ENCODE measurements at places on chromosomes 13 and 19. TPM values are rescaled to one million over a fixed set of nuclear protein-coding genes. Genes with fewer than 3 reads are reported as not detected.

DNA sequence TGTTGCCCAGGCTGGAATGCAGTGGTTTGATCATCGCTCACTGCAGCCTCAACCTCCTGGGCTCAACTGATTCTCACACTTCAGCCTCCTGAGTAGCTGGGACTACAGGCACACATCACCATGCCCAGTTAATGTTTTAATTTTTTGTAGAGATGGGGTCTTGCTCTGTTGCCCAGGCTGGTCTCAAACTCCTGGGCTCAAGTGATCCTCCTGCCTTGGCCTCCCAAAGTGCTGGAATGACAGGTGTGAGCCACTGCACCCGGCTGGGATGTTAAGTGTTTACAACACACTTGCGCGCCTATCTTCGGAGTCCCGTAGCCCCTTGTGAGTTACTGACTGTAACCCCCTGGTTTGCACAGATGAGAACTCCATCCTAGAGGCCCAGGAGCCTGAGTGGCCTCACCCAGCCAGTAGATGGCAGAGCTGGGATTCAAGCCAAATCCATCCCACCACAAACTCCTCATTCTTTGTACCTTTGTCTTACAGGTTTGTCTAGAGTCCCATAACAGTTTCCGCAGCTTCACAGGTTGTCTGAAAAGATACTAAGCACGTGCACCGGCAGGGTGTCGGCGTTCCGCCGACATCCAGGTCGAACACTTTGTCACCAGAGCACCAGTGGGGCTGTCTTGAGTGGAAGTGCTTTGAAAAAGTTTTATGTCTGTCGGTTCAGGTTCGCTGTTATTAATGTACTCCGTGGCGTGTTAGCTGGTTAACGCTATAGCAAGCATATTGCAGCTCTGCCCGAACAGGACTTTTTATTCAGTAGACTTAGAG, 14.7 kb downstream of the MAG start:
- DNase-seq, result no peak

GRCh38 chr13:36353001-36353400, 6.8 kb upstream of the SPART start:
- no peak for DNase-seq

- DNase-seq, result no peak
Measured at GRCh38 chr13:33945477-33945876, 127.5 kb downstream of the RFC3 start.

DNA sequence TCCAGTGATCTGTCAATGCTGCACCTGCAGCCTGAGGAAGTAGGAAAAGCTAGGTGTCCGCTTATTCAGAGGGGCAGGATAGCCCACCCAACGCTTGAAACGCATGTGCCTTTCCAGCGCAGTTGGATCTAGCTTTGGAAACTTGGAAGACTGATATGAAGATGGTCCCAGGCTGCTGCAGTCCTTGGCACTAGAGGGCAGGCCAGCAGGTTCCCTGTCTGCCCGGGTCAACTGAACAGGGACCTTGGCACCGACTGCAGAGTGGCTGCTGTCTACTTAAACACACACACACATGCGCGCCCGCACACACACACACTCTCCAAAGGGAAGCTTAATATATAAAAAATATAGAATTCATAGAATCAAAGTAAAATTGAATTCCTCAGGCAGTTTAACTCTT, 100.0 kb downstream of the TSHZ3 start:
- no peak for DNase-seq

GRCh38 chr19:19170053-19170872, at the start of gene MEF2B:
Gene MEF2B, minus strand, starts transcription at chr19:19170263. Its CDS starts 19,528 bp downstream, at chr19:19150735.
- DNase-seq, result peak; percentile 85

DNA sequence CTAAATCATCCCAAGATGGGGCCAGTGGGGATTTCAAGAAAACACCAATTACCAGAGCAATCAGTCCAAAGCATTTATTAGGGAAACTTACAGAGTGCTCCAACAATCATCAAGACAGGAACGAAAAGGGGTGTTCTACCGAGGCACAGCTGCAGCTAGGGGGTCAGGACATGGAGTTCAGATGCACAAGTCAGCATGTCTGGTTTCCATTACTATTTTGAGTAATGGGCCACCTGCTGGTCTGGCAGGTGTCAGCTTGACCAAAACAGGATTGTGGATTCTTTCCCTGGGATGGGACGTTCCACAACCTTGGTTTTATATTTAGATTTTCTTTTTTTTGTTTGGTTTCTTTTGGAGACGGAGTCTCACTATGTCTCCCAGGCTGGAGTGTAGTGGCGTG, 3.9 kb upstream of the UBL5 start:
- DNase-seq, result no peak

TTC9B gene
- total RNA-seq, result not detected

GRCh38 chr19:43311256-43311655, 41.9 kb upstream of the PSG9 start:
- no peak for DNase-seq

GRCh38 chr13:70960841-70961443, 852.7 kb upstream of the KLHL1 start:
- no peak for DNase-seq

DNA sequence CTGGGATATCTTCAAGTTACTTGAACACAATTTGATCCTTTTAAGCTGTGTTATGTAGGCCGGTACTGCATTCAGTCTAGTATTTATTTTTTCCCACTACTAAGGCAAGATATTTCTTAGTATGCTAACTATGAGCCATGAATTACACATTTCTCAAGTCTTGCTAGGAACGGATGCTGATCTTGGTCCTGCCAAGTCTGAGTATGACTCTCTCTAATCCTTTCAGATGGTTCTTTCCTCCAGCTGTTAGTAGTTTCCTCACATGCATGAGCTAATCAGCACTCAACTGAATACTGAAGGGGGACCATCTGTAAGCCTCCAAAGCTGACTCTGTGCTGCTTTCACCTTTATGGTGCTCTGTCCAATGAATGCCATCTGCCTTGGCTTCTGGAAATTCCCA, 460.3 kb downstream of the KCTD12 start:
- DNase-seq, result no peak

DNA sequence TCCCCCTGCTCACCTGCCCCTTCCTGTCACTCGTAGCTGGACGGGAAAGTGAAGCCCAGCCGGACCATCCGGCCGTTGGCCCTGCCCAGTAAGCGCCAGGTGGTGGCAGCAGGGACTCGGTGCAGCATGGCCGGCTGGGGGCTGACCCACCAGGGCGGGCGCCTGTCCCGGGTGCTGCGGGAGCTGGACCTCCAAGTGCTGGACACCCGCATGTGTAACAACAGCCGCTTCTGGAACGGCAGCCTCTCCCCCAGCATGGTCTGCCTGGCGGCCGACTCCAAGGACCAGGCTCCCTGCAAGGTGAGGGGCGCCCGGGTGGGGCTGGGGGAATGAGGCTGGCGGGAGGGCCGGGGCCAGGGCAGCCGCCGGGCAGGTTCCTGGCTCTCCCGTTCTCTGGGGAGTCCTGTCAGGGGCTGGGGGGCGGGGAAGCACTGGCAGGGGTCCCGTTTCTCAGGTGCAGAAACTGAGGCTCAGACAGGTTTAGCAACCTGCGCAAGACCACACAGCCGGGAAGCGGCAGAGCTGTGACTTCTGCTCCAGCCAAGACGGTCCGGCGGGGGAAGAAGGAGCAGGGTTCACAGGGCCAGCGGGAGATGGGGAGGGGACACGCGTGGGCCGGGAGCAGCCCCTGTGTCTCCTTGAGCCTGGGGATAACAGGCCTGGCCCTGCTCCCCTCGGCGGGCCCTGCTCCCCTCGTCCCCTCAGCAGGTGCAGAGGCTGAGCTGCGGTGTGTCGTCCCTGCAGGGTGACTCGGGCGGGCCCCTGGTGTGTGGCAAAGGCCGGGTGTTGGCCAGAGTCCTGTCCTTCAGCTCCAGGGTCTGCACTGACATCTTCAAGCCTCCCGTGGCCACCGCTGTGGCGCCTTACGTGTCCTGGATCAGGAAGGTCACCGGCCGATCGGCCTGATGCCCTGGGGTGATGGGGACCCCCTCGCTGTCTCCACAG, 5.3 kb downstream of the GZMM start:
- DNase-seq, result no peak

DNA sequence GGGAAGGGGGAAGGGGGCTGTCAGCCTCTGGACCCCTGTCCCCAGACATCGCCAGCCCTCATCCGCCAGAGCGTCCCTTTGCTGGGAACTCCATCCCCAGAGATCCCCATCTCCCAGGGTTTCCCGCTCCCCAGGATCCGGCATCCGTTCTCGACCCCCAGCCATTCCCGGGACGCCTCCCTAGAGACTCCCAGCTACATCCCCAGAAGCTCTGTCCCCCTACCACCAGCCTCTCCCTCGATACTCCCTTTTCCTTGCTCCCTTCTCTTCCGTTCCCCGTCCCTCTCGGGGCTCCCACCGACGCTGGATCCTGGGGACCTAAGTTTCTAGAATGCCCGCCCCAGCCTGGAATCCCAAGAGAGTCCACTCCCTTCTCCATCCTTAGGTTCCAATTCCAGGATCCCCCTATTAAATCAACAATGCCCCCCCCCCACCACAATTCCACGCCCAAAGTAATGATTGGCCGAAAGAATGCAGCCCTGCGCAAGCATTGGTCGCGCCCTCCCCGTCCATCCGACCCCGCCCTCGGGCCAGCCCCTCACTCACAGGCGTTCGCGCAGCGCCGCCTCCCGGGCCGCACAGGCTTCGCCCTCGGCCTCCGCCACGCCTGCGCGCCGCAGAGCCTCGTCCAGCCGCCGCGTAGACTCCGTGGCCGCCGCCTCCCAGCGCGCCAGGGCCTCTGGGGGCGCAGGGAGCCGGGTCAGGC, 3.2 kb downstream of the CCDC194 start:
- peak; percentile 84 for DNase-seq

DNA sequence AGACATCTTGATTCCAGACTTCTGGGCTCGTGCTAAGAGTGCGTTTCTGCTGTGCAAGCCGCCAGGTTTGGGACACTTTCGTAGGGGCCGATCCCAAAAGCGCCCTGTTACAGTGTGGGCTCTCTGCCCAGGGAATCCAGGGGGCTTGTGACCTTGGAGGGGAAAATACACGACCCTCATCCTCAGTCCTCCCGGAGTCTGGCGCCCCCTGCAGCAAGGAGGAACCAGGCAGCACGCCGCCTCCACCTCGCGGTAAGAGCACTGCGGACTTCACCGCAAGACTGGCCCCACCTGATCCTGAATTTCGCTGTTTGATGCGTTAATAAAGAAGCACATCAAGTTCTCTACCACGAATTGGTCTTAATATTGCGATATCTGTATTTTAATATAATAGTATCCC, 5.2 kb downstream of the POLRMT start:
- no peak for DNase-seq

GRCh38 chr13:110551284-110551683, 10.2 kb downstream of the RAB20 start:
- DNase-seq, result no peak

DNA sequence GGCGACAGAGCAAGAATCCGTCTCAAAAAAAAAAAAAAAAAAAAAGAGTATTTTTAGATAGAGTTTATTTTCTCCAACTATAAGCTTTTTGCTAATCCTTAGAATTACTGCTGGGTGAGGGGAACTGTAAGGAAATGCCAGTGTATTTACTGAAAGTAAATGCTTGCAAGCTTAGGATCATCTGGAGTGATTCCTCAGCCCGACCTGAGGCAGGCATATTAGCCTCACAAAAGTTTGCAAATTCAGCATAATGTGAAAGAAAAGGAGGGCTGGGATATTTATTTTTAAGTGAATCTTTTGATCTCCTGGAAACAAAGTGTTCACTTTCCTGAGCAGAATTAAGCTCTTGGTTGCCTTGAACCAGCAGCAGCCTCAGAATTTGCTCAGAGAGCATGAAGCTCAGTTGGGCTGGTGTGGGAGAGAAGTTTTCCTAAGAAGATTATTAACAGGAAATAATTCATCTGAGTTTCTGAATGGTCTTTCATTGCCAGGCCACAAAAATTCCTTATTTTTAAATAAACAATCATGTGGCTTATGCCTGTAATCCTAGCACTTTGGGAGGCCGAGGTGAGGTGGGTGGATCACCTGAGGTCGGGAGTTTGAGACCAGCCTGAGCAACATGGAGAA, 24.7 kb upstream of the SPATA13 start:
- DNase-seq, result no peak

DNA sequence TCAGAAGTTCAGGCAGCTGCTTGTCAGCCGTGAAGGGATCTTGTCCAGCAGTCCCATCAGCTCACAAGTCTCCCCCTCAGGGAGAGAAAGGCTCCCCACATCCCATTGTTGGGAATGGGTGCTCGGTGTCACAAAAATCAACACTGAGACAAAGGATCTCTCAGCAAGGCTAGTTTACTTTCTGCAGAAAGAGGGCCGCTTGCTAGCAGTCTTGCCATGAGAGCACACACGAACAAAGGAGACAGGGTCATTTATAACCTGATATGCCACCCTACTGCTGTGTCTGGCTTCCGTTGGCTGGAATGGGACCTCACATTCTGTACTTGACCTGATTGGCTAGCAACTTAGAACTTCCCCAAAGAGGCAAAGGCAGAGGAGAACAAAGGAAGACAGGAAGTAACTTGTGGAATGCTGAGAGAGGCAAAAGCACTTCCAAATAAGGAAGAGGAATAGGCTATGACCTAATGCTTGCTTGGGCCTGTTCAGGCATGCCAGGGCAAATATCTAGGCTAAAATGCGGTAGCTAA, 8.7 kb upstream of the IGFL3 start:
- no peak for DNase-seq

DNA sequence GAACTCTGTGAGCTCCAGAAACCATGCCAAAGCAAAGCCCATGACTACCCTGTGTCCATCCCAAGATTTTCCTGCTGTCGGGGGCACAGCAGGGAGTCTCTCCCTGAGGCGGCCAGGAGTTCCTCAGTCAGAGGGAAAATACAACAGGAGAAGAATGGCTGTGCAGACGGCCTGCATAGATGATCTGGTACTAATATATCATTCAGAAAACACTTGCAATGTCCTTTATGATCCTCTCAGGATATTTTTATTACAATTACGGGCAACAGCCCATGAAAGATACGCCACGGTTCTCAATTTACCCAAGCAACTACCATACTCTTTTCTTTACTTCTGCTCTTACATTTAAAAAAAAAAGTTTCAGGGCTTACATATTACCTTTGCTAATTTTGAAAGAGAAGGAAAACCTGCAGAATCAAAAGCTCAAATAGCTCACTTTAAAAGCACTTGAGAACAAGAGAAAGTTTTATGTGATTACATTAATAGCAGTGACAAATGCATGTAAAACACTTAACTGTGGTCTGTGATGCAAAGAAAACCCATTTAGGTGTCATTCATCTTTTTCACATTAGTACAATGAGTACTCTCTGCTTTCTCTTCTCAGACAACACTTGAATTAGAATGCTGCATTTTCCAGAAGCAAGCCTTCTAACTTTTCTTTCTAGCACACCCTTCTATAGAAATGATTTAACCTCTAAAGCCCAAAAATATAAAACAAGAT, 460.8 kb downstream of the KLF5 start:
- no peak for DNase-seq
